Inflammatory macrophage (primary cell): ENCODE measurements at places on chromosomes 11 and 22.

DNA sequence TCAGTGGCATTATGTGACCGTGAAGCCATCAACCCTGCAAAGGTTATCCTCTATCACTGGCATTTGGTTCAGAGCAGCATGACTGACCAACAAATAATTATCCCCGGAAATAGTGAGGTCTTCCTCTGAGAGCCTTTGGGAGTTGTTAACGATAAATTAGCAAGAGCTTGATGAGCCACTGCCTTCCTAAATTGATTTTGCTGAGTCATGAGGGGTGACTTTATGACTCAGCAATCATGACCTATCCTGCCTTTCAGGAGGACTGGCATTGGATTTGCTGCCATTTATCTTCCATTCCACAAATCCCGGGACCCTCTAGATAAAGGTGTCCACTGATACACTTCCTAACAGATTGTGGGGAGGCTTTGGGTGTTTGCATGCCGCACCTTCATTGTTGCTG is 80.8 kb upstream of the MTNR1B start:
- no peak for DNase-seq

DNA sequence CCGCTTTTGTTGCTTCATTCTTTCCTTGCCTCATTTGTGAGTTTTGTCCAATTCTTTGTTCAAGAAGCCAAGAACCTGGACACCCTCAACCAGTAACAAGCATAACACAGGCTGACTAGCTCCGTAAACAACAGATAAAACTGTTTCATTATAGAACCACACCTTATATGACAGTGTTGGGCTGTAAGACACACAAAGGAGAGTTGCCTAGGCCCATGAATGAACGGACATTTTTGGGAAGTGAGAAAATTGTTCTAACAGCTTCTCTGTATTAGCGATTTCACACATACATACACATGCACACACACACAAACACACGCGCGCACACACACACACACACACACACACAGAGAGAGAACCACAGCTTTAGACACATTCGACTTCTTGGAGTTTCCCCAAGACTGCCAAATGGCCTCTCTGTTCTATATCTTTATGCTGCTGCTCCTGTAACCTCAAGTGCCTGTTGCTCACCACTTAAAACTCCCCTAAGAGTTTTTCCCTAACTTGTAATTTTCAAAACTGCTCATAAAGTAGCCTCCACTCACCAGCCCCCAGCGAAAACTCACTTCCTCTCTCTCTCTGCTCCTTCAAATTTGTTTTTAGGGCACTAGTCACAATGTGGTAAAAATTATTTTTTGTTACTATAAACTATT is 35.9 kb downstream of the CTSC start:
- DNase-seq, result no peak

DNA sequence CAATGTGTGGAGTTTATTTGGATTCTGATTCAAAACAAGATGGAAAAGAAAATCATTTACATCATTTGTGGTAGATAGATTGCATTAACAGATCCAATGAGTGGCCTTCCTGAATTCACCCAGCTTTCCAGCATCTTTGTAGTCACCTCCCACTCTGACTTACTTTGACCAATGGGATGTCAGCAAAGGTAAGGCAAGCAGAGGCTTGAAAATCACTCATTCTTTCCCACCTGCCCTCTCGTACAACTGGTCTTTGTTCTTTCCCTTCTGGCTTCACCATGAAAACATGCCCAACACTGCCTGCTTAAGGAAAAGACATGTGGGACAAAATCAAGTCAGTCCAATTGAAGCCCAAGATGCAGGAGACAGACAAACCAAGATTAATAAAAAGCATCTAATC is 202.1 kb downstream of the TTC28 start:
- no peak for DNase-seq

DNA sequence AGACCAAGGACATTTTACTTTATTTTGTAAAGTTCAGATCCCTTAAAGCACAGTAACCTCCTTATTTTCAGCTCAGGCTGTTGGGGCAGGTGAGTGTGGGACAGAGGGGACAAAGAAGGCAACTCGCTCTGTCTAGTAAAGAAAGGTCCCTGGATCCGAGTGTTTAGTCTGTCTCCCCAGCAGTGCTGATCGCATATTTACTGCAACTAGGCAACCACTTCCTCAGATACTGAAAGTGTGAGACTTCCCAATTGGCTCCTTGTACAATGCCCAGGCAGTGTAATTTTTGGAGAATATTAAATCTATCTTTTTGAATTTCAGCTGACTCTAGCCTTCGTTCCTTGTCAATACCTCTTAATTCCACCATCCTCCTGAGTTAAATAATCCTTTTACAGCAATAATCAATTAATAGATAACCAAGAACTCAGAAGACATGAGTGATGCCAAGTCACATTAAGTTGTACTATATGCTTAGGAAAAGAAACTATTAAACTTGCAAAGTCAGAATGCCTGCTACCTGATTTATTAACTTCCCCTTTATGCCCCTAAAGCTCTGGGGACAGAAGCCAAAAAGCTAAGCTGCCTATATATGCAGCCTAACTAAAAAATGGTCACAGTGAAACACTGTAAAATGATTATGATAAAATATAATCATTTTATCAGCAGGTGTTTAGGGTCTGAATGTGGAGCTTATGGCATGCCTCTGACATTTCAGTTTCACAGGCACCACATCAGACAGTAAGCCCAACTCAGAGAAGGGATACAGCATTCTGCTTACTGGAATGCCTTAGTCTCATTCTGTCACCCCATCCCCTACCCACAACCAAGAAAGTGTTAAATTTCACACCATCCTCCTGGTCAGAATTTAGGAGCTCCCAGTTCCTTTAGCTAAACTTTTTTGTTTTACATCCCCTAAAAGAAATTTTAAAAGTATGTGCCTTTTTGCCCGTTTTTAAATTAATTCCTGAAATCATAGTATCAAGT is 138.7 kb downstream of the TRIM44 start:
- peak; percentile 24 for DNase-seq

GRCh38 chr11:78397398-78397797 is 20.2 kb downstream of the GAB2 start:
- peak; percentile 34 for DNase-seq

GRCh38 chr11:35811783-35812182 is 132.1 kb upstream of the LDLRAD3 start:
- peak; percentile 19 for DNase-seq

GRCh38 chr11:1732418-1733008 is 17.9 kb downstream of the IFITM10 start:
- peak; percentile 9 for DNase-seq

DNA sequence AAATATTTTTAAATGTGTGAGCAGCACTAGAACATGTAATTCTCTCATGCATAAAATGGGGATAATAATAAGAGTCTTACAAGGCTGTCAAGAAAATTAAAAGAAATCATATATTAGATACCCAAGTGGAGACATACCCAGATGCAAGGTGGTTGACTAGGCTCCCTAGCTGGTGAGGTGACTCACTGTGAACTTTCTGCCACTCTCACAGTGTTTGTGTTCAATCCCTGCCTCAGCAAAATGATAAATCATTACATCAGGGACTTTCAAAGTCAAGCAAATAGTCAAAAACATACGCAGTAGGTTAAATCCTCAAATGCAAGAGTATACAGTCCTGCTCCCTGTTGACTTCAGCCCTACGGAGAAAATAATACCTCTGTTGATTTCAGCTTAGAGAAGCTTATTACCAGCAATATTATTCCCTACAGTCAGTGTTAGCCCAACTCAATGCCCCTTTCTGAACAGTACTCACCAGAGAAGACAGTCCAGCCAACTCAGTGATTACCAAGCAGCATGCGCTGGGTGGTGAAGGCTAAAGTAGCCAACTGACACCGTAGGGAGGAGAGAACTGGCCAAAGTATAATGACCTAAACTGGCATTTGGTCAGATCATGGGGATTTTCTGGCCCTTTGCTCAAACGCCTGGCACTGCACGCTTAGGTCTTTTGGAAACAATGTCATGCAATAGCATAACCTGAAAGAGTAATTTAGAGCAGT is 73.1 kb upstream of the BARX2 start:
- DNase-seq, result no peak

DNA sequence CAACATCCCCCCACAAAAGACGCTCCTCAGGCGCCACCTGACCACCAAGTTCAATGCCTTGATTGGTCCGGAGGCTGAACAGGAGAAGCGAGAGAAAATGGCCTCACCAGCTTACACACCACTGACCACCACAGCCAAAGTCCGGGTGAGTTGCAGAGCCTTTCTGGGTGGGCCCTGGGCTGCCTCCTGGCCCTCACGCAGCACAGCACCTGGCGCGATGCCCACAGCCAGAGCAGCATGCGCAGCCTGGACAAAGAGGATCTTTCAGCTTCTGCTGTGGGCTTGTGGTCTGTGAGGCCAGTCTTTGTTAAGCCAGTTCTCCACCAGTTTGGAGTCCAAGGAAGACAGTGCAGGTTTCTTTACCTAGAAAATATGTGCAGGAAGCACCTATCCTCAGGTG is 21.6 kb downstream of the CYB5R2 start:
- DNase-seq, result no peak

GRCh38 chr22:29742326-29742725 is 22.5 kb downstream of the CABP7 start:
- no peak for DNase-seq

GRCh38 chr22:38110008-38110862 is at the start of gene BAIAP2L2:
BAIAP2L2 (minus strand) TSS chr22:38110684; CDS start chr22:38110525, 159 bp downstream.
- DNase-seq, result no peak

- peak; percentile 25 for DNase-seq
These were observed 646 bp downstream of the NCAPD3 start for GRCh38 chr11:134223121-134223520.

DNA sequence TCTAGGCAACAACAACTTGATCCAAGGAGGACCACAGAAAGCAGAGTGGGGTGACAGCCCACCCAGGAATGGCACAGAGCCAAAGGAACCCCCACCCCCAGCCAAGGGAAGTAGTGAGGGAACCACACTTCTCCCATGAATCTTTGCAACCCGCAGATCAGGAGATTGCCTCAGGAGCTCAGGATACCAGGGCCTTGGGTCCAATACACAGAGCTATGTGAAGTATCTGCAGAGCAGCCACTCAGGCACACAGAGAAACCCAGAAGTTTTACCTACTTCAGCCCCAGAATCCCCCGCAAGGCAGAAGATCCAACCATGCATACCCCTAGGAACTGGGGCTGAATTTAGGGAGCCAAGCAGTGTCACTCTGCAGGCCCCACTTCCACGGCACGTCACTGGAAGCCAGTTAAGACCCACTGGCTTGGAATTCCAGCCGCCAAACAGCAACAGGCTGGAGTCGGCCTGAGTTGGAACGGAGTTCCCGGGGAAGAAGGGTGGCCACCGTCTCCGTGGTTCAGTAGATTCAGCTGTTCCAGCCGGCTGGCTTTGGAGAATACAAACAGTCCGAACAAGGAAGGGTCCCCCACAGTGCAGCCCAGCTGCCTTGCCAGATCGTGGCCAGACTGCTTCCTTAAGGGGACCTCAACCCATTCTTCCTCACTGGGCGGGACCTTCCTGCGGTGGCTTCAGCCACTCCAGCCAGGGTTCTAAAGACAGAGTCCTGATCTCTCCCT is 174.1 kb downstream of the TTC28 start:
- DNase-seq, result no peak

- no peak for DNase-seq
These were observed 16.4 kb upstream of the COX8A start for GRCh38 chr11:63958008-63958407.

- DNase-seq, result no peak
These were observed 9.8 kb downstream of the PACSIN2 start for GRCh38 chr22:43005106-43005505.
